ENCODE measurements at places on chromosomes 7 and 10.

GRCh38 chr7:111931016-111931517, 275.1 kb downstream of the DOCK4 start:
- no peak for DNase-seq

GRCh38 chr10:7538970-7539654, 127.7 kb downstream of the ITIH5 start:
- no peak for DNase-seq

- DNase-seq: no peak
Measured at GRCh38 chr7:143394068-143394467, 12.9 kb downstream of the ZYX start.

DNA sequence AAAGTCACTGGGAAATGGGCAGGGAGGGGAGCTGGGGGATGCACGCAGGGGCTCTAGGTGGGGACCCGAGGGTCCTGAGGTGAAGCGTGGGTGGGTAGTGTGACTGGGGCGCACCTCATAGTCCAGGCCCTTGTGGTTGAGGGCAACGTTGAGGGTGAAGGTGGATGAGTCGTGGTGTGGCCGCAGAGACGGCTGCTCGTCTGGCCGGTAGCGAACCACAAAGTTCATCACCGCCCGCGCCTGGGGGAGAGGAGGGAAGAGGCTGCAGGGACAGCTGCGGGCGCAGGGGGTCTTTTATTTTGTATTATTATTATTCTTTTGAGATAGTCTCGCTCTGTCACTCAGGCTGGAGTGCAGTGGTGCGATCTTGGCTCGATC, 5.8 kb upstream of the MOGAT3 start:
- no peak for DNase-seq

- no peak for DNase-seq
Measured at GRCh38 chr10:132642732-132643008, 105.1 kb downstream of the INPP5A start.

GRCh38 chr10:93916257-93917063, 22.7 kb downstream of the SLC35G1 start:
- DNase-seq: peak; percentile 47

DNA sequence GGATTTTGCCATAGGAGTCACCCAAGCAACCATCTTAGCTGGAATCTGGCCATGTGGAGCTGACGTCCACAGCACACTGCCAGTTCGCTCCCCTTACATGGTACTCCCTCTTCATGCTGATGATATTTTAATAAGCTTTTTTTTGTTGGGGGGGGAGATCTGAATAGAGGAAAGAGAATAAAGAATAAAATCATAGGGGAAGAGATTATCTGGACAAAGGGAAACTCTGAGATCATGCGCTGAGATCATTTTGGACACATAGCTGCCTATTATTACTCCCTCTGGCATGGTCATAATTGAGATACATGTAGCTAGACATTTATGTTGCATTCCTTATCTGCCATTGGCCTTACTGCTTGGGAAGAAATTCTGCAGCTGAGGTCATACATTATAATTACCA, 282.7 kb downstream of the HTR7 start:
- no peak for DNase-seq

DNA sequence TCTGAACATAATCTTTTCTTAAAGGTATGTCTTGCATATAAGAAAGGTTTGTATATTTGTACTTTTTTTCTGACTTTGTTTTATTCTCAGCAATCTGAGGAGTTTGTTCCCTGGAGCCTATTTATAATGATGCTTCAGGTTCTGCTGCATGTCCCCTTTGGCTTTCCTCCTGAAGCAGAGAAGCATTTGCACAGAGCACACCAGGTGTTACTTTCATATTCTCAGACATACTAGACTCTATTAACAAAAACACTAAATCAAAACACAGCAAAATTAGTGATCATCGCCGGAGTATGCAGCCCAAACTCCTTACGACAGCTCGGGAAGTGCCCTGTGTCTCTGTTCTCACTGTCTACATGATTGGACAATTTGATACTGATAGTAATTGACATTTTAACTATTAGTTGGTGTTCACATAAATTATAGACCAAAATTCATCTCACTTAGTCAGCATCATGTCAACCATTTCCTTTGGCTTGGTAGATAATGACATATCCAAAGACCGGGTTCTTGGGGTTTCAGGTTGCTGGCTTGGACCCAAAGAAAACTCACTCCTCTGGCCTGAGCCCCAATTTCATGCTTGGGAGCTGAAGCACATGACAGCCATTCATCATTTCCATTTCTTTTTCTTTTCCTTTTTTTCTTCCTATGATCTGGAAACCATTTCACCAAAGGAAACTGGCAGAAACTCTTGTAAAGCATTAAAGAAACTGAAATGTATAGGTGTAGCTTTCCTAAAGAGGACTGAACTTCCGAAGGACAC, 400.1 kb upstream of the NRP1 start:
- no peak for DNase-seq

GRCh38 chr7:147858421-147858820, 732.1 kb upstream of the C7orf33 start:
- no peak for DNase-seq

DNA sequence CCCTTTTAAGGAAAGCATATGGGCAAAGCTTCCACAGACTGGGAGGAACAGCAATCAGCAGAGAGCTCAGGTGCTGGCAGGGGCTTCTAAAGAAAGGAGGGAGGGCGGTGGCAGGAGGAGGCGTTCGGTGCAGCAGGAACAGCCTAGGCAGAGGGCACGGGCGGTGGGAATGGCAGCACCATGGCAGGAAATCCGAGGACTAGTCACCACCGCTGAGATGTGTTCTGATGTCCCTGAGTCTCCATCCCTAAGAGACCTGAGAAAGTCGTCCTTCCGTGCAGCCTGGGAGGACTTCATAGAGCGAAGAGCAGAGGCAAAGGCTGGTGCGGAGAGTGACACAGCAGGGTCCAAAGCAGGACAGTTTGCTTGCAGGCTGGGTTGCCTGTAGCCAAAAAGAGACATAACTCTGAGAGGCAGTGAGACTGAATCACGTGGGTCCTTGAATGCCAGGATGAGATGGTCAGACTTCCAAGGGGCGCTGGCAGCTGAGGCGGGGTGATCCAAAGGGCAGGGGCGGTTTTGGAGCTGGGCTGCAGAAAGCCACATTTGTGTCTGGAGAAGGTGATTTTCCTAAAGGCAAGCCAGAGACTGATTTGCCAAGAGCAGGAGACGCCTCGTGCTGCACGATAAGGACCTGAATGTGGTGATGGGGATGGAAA, 35.8 kb upstream of the GRID1 start:
- no peak for DNase-seq

GRCh38 chr7:150791746-150792452, 8.3 kb downstream of the TMEM176B start:
- no peak for DNase-seq
